ENCODE measurements at places on chromosomes 5 and 9.

DNA sequence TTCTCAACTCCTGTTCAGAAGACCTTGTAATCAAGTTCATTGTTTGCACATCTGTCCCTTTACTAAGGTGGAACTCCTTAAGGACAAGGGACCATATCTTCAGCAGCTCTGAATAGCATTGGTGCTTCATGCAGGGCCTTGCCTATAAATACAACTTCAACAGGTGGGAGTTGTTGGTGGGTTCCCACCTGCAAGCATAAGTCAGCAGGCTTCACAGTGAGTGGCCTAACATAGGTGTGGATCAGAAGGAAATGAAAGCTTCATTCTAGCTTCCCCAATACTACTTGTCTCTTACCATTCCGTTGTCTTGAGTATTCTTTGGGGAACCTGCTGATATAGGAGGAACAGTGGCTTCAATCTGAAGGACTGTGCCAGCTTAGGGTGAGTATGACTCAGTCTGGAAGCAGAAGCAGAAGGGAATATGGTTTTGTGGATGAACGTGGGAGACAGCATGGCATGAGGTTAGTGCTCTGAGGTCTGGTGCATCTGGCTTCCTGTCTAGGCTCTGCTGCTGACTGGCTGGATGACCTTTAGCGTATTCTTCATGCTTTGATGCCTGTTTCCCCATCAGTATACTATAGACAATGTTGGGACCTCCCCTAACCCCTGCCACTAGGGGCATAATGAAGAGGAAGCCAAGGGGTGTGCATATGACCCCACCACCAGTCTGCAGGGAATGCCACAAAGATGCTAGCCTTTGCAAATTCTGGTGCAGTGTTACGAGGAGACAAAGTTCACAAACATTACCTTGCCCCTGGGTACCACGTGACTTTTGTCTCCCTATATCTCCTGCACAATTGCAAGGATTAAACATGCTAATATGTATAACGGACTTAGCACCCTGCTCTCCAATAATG, 192.3 kb downstream of the PALM2AKAP2 start:
- no peak for DNase-seq

- DNase-seq: no peak
These were observed 56.4 kb upstream of the OR2K2 start for GRCh38 chr9:111386386-111386785.

DNA sequence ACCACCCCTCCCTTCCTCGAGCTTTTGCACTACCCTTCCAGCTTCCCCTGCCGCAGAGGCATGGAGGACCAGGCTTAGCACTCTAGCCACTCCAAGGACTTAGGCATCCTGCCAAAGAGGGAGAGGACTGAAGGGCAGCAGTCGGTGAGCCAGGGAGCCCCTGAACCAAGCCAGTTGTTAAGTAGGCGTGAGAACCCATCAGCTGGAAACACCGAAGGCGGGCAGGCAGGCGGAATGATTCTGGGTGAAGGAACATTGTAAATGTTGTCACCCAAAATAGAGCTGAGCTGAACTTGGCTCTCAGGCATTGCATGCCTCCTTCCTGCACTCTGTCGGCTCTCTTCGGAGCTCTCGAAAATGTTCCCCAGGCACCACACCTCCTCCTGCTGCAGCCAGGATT, 42.8 kb downstream of the NRG2 start:
- no peak for DNase-seq

DNA sequence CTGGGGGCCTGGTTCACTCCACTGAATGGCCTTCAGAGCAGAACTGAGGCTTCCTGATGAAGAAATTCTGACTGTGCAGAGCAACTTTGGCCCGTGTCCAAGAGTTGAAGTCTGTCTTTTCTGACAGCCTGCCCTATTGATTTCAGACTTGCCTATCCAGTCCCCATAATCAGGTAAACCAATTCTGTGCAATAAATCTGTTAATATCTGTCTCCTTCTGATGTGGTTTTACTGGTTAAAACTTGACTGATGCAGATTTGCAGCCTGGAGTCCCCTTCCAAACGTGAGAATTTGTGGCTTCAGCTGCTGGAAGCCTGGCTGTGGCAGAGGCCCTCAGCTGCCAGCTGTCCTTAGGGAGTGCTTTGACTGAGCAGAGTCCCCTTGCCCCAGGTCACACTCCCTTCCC, 283.9 kb upstream of the ANKRD55 start:
- DNase-seq: no peak

- no peak for DNase-seq
These were observed 168.8 kb downstream of the RAPGEF6 start for GRCh38 chr5:131466171-131466766.

GRCh38 chr9:86324308-86324707, 29.9 kb downstream of the TUT7 start:
- no peak for DNase-seq

GRCh38 chr9:27848315-27848714, 275.0 kb upstream of the C9orf72 start:
- no peak for DNase-seq

- no peak for DNase-seq
These were observed 121.8 kb downstream of the GCNT1 start for GRCh38 chr9:76580820-76581219.

DNA sequence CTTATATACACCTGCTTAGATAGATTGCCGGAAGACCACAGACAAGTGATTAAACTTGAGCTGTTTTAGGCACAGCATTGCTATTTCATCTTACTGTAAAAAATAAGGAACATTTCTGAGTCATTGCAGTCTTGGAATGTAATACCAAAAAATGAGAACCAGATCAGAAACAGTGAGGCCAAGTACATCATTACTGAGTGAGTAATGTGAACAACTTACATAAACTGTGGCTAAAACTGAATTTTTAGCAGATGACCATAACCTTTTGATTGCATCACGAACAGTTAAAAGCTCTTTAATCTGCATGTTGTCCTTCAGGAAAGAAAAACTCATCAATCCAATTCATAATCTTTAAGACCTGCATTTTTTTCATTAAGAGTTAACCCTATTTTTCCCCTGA, 157.1 kb upstream of the FGF10 start:
- DNase-seq: no peak

DNA sequence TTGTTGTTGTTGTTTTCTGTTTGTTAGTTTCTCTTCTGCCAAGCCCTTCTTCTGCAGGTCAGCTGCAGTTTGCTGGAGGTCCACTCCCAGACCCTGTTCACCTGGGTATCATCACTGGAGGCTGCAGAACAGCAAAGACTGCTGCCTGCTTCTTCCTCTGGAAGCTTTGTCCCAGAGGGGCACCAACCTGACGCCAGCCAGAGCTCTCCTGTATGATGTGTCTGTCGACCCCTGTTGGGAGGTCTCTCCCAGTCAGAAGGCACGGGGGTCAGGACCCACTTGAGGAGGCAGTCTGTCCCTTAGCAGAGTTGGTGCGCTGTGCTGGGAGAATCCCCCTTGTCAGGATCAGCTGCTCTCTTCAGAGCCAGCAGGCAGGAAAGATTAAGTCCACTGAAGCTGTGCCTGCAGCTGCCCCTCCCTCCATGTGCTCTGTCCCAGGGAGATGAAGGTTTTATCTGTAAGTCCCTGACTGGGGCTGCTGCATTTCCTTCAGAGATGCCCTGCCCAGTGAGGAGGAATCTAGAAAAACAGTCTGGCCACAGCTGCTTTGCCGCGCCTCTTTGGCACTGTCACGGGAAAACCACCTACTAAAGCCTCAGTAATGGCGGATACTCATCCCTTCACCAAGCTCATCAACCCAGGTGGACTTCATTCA, 299.2 kb downstream of the EDIL3 start:
- DNase-seq: no peak

GRCh38 chr9:38620483-38621433, at the start of gene ANKRD18A:
ANKRD18A (minus strand) TSS chr9:38620596; CDS start chr9:38620285, 311 bp downstream.
- peak; percentile 53 for DNase-seq

DNA sequence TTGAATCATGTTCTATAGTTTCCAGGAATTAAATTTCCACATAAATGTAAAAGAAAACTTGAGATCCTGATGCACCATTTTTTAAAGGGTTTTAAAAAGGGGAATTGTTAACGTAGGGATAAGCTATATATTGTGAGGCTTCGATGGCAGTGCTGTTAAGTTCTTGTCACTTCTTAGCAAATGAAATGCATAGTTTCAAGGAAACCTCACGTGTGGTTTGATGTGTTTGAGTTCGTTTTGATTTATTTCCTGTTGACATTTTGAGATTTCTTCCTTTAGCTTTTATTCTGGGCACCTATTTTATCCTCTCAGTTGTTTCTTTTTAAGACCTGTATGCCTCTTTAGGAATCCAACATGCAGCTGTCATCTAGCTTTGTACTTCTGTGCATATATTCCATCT, 301.0 kb downstream of the DOCK8 start:
- DNase-seq: no peak

DNA sequence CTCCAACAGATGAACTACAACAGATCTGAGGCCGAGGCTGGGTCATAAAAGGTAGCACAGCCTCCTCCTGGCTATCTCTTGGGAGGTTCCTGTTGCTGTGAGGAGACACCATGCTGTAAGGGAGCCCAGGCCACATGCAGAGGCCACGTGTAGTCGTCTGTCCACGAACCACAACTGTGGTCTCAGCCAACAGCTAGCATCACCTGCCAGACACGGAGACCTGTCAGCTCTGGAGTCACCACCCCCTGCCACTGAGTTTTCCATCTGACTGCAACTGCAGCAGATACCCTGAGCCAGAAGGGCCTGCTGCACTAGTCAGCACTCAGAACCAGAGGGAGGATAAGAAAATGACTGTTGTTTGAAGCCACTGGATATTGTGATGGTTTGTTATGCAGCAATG, 12.7 kb upstream of the GOLM1 start:
- no peak for DNase-seq

GRCh38 chr5:87410931-87411330, 1.8 kb downstream of the CCNH start:
- no peak for DNase-seq

DNA sequence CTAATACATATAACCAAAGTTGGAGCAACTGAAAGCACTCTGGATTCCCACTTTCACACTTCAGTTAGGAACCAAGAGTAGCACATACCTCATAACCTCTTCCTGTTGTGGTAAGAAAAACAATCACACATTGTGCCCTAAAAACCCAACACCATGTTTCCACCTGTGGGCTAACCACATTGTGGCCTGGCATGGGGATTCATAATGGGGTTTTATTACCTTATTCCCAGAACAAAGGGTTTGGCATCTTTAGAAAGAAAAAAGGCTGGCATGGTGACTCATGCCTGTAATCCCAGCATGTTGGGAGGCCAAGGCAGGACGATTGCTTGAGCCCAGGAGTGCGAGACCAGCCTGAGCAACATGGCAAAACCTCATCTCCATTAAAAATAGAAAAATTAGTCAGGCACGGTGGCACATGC, 60.6 kb downstream of the HSD17B3 start:
- no peak for DNase-seq

DNA sequence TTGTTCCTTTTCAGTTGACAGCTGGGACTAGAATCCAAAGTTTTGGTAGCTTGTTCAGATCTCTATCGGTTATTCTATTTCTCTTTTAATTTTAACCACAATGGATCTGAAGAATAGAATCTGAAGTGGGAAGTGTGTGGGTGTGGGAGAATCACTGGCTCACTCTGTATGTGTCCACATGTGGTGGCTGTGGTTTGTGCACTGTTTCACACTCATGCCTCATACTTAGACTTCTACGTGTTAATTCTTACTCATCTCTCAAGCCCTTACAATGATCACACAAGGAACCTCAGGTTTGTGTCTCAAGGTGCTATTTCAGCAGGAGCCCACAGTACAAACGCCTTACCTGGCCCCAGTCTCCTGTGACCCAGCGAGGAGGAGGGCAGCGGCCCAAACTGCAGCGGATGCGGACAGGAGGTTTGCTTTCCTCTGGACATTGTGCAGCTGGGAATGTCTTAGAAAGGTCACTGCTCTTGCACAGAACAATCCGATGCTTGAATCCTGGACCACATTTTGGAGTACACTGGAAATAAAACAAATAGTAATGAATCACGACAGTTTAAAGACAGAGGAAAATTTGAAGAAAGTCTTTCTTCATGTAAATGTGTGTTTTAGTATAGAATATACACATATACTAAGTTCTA, 309.1 kb downstream of the ADAMTS6 start:
- DNase-seq: peak; percentile 25

- DNase-seq: no peak
These were observed 273.5 kb upstream of the PCSK5 start for GRCh38 chr9:75616841-75617566.

GRCh38 chr9:127311239-127311741, 46.7 kb downstream of the GARNL3 start:
- DNase-seq: peak; percentile 48

GRCh38 chr5:91065496-91065895, 317.6 kb downstream of the ARRDC3 start:
- DNase-seq: no peak

DNA sequence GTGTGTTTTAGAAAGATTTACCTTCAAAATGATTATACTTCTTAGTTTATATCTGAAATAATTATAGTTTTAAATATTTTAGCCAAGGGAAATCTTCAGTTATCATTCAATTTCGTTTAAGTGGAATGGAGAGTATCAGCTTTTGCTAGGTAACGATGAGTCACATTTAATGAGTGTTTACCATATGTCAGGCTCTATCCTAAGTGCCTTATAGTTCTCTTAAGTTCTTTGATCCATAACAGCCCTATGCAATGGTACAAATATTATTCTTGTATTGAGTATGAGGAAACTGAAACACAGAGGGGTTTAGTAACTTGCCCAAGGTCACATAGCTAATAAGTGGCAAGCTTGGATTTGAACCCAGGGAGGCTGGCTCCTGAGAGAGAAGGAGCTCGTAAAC, 37.5 kb upstream of the SHB start:
- DNase-seq: no peak

DNA sequence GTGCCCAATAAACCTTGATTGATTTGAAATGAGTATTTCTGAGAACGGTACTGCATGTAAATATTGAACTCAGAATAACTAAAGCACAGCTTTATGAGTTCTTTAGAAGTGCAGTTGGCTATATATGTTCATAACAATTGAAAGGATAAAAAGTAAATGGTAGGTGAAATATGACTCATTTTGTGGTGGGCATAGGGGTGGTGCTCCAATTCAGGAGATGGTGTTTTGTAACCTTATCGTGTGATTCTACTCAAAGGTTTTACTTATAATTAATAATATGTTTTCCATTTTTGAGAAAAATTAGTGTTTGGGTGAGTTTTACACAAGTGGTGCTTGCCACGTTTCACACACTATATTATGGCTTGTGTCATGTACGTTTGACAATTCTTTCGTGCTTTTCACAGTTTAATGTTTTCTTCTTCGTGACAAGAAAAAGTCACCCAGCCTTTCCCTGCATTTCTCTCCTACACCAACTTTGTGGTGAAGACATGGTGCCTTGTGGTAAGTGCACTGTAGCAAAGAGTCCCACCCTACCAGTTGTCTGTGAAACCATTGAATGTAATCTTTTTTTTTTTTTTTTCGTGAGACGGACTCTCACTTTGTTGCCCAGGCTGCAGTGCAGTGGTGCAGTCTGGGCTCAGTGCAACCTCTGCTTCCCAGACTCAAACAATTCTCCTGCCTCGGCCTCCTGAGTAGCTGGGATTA, 492.5 kb upstream of the SGCD start:
- peak; percentile 32 for DNase-seq
